ENCODE measurements at places on chromosomes 13 and 19.
A peak's percentile ranks its signal among the peaks of the same experiment; 100 is the strongest.

DNA sequence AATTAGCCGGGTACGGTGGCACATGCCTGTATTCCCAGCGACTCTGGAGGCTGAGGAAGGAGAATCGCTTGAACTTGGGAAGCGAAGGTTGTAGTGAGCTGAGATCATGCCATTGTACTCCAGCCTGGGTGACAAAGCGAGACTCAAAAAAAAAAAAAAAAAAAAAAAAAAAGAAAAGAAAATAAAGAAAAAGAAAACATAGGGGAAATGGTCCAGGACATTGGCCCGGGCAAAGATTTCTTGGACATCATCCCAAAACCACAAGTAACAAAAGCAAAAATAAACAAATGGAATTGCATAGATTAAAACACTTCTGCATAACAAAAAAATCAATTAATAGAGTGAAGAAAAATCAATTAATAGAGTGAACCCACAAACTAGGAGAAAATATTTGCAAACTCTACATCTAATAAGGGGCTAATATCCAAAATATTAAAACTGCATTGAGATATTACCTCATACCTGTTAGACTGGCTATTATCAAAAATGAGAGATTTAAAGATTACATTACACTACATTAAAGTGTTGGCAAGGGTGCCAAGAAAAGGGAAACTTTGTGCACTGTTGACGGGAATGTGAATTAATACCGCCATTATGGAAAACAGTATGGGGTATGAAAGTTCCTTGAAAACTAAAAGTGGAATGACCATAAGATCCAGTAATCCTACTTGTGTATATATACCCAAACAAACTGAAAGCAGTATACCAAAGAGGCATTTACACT is 18.5 kb upstream of the ABCC4 start:
- DNase-seq, result no peak

- DNase-seq, result no peak
These were observed 67.9 kb downstream of the FOXO1 start for GRCh38 chr13:40598569-40598968.

DNA sequence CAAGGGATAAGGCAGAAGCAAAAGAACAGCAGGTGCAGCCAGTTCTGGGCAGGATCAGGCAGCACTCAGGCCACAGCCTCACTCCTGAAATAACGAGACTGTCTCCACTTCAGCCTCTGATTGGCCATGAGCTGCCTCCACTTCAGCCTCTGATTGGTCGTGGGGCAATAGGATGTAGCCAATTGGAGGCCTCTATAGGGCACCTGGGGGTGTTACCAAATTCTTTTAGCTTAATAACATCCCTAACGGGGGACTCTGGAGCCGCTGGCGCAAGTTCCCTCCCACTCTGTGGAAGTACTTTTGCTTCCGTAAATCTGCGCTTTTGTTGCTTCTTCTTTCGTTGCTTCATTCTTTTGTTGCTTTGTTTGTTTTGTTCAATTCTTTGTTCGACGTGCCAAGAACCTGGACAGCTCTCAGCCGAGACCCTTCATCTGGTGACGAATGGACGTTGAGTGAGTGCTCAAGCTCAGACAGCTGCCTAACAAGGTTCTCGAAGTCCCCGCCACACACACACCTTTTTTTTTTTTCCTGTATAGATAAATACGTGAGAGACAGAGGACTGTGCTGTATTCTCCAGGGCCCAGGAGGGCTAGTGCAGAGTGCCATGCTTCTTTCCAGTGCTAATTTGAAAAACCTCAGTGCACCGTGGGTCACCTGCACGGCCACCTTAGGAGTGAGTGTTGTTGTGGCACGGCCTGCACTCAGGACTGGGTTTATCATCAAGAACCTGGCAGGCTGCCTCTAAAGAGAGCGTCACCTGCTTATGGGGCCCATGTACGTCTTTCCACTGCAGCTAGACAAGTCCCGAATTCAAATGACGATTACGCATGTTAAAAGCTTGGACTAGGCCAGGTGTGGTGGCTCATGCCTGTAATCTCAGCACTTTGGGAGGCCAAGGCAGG is 32.0 kb upstream of the TUBGCP3 start:
- DNase-seq, result no peak

DNA sequence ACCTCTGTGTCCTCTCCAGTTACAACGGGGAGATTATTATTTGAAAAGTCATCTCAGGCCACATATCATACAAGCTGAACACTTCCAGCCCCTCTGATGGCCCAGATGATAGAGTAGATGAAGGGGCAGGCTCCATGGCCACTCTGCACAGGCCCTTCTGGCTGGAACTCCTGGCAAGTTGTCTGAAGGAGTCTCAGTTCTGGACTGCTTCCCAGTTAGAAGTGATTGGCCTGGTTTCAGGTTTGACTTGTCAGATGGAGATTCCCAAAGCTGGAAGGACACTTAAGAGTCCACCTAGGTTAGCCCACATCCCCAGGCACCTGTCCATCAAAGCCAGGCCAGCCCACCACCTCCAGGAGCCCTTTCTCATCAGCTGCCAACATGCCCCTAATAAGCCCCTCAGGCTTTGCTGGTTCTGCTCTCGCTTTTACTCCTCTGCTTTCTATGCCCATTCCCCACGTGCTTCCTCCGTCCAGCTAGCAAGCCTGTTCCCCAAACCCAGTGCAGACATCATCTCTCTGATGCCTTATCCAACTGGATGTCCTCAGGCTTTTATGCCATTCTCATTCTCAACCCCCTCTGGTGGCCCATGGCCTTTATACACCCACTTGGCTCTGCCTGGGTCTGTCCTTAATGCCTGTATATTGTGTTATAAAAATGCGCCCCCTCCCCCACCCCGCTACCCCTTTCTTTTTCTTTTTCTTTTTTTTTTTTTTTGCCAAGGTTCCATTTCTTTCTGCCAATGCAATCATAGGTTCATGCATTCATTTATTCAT is 56.5 kb downstream of the HSPH1 start:
- no peak for DNase-seq

- no peak for DNase-seq
These were observed 3.5 kb upstream of the TEX26 start for GRCh38 chr13:30928978-30929377.

DNA sequence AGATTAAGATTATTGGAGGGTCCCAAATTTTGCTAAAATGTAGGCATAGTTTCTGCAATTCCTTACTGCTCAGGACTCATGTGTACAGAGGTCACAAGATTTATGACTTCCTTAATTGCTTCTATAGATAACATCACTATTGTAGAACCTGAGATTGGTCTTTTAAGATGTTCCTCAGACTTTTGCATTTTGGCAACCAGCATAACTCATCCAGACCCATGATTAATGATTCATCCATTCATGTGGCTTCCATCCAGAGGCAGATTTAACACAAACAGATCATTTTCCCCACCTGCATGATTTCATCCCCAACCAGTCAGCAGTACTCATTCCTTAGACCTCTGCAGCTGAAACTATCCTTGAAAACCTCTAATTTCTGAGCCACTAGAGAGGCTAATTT is 34.5 kb upstream of the CEACAM8 start:
- DNase-seq, result no peak

GRCh38 chr13:60114499-60115028 is 49.2 kb downstream of the DIAPH3 start:
- no peak for DNase-seq

GRCh38 chr19:14149509-14149994 is 13.2 kb upstream of the ASF1B start:
- DNase-seq, result peak; percentile 84

GRCh38 chr19:39195755-39196154 is 1.0 kb upstream of the NCCRP1 start:
- DNase-seq, result no peak

DNA sequence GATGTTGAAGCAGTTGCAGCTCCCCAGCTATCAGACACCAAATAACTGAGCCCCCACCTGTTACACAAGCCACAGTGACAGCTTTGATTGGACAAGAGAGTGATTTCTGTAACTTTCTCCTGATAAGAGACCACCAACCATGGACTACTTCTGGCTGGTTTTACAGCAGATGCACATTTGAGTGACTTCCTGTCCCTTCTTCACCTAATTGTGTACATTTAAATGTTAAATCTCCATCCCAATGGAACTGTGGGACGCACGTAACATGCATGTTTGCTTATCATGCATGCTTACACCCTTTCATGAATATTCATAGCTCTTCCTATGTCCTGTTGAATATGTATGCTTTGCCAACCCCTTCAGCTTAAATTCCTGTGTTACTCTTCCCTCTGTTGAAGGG is 6.0 kb upstream of the TNFSF11 start:
- DNase-seq, result no peak

GRCh38 chr19:30804751-30805150 is 432.6 kb downstream of the ZNF536 start:
- no peak for DNase-seq

DNA sequence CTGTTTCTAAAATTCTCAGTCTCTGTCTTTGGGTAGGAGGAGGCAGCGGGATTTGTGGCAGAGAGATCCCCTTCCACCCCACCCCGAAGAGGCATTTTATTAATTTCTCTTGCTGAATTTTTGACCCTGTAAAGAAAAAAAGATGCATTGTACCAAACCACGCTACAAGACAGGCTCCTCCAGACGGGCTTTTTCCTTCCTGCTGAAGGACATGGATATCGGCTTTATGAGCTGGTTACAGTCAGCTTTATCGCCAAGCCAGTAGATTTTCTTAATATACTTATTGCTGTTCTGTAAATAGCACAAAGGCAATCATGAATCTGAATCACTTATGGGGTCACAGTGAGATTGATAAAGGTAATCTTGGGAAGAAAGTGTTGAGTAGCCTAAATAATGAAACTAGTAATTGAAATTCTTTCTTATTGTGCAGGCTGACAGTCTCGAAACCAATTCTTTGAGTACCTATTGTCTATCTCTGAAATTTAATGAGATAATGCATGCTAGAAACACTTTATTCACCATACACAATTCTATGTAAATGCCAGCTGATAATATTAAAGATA is 24.5 kb downstream of the MBNL2 start:
- peak; percentile 22 for DNase-seq

- DNase-seq, result no peak
These were observed 1703.6 kb upstream of the PRR20A start for GRCh38 chr13:55437162-55437561.

DNA sequence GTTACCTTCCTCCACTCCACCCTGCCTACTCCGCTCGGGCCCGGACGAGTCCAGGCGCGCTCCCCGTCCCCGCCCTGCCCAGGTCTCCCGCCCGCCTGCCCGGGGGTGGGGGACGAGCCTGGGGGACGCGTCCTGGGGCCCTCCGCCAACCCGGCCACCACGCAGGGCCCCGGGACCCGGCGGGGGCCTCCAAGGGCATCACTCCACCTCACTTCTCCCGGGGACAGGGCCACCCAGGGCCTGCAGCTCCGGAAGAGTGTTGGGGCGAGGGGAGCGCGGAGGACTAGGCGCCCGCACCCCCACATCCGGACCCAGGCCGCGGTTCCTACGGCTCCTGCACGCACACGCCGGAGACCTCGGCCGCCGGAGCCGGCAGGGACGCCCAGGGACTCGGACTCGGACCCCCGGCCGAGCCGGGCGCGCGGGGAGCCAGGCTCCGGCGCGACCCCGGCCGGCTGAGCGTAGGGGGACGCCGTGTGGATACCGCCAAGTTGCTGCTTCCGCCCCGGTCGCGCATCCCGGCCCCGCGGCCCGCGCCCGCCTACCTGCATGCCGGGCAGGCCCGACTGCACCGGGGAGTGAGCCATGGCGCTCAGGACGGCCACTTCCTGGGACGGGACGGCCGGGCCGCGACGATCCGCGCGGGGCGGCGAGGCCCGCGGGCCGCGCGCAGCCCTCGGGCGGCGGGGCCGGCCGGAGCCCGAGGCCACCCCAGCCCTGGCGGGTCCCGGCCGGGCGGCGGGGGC is 534 bp downstream of the STK24 start:
- peak; percentile 58 for DNase-seq

DNA sequence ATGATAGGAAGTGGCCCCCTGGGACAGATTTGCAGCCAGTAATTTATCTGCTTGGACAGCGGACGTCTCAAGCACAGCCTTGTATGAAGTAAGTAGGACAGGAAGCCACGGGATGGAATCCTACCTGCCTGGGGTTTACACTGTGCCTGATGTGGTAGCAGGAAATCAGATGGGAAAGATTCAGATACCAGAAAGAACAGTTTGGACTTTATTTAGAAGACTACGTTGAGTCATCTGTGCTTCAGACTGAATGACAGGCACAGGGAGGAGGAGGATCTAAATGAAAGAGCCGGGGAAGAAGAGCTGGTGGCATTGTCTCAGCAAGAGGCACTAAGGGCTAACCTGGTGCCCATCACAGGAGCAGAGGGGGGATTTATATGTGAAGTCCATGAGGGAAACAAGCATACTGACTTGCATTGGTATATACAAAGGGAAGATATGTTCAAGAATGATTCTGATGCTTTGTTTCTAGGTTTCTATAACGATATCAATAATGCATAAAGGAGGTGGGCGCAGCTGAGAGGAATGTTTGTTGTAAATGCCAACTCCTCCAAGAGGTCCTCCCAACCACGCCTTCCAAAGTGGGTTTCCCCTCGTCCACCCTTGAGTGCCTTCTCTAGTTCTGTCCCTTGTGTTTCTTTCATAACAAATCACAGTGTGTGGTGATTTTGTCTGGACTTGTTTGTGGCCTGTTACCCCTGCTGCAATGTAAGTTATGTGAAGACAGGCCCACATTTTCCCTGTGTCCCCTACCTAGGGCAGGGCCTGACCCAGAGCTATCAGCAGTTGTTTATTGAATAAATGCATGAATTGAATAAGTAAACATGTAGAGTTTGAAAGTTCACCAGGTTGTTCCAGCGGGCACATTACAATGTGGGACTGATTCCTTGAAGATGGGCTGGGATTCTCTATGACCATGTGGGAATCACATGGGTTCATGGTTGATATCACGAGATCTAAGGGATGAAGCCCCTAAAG is 328.4 kb downstream of the SLC7A1 start:
- no peak for DNase-seq

GRCh38 chr13:30915691-30916541 is 9.8 kb downstream of the MEDAG start:
- DNase-seq, result no peak

DNA sequence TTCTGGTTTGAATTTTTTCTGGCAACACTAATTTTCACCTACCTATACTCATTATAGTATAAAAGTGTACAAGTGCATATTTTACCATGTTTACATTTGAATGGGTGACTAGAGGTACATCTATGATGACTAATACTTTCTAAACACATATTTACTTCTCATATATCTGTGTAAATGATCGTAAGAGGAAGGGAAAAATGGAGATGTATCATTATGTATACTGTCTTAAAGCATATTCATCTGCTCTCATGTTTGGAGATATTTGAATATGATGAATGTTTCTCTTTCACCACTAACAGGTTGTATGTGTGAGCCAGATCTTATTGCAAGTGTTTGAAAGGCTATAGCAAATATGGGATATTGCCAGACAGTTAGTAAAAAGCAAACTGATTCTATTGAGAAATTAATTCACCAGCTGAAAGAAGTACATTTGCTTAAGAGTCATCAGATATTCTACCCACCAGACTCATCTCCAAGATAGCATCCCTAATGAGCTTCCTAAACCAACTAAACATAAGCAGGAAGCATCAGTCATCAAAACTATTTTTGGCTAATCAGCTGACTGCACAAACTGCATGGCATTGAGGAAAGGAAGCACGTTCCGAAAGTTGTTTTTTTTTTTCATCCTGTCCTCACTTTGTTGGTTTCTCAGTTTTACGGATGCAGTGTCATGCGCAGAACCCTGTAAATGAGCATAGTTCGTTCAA is 738.2 kb downstream of the GPC5 start:
- DNase-seq, result no peak

Data from AG20443 (cell line).